ENCODE measurements at places on chromosomes 6 and 20. TPM values are rescaled to one million over a fixed set of nuclear protein-coding genes. Genes with fewer than 3 reads are reported as not detected.
A peak's percentile ranks its signal among the peaks of the same experiment; 100 is the strongest.

GRCh38 chr6:128365520-128366160 is 154.8 kb downstream of the PTPRK start:
- no peak for DNase-seq

DNA sequence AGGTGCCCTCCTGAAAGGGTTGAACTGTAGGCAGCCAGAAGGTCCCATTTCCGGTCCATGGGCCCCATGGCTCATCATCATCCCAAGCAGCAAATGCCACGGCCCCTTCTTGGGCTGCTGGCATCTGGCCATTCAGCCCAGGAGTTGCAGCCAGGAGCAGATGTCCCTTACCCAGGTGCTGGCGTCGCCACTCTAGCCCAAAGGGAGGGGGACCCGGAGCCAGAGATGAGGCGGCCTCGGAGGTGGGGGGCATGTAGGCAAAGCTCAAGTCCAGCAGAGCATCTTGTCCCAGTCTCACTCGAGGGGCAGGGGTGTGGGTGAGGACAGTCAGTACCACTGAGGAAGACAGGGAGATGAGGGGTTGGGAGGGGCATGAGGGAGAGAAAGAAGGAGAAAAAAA is 6.3 kb upstream of the RGL2 start:
- DNase-seq = no peak

Gene SAPCD1
- total RNA-seq = 0.78 TPM

Gene HTR1E
- not detected for total RNA-seq

DNA sequence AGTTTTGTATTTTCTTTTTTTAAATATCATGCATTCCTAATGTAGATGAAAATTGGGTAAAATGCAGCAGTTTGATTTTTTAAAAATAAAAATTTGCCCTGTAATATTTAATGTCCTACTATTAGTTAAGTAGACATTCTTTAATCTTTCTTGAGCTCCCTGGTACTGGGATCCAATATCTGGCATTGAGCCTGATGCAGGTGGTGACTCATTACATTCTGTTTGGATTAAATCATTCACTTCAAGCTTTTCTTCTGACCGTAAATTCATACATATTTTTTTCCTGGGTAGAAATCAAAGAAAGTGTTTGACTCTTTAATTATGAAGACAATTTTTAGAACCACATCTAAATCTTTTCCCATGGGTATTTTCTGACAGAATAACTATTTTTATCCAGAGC is 768.8 kb upstream of the SLC35B3 start:
- peak; percentile 64 for DNase-seq

DNA sequence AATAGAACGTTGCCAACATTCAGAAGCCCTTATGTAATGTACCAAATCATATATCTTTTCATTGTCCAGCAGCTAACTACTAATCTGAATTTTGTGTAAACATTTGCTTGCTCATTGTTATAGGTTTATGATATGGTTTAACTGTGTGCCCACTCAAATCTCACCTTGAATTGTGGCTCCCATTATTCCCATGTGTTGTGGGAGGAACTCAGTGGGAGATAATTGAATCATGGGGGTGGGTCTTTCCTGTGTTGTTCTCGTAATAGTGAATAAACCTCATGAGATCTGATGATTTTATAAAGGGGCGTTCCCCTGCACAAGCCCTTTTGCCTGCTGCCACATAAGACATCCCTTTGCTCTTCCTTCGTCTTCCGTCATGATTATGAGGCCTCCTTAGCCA is 91.9 kb upstream of the CLVS2 start:
- DNase-seq = no peak

GRCh38 chr6:43949551-43949991 is 177.7 kb downstream of the MRPL14 start:
- DNase-seq = no peak

- DNase-seq = no peak
Observed at GRCh38 chr6:25344827-25345226, 65.7 kb downstream of the CARMIL1 start.

DNA sequence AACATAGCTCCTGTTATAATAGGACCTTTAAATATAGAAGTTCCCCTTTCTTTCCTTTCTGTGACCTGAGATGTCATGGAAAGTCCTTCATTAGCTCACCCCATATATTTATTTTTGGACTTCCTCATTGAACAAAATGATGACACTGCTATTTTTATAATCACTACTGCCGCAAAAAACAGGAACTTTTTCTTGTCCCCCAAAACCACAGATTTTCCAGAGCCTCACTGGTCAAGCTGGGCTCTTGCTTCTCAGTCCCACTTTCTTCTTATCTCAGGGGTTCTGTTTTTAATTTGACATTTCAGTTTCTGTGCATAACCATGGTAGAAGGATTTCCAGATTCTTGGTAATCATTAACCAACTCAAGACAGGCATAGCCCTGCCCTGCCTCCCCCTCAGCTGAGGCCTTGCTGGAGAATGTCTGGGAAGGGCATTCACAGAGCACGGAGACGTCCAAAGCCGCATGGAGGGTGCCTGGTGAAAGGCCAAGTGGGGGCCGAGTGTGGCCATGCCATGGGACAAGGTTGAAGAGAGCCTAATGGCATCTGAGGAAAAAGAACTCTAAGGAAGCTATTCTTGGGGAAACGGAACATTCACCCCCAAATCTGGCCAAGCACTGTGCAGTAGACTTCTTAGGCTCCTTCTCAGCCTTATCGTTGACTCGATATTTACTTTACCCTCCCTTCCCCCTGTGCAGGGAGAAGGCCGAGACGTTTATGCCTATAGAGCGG is 73.7 kb downstream of the EDN1 start:
- DNase-seq = no peak

GRCh38 chr6:169044381-169045230 is 209.0 kb downstream of the THBS2 start:
- DNase-seq = no peak

GRCh38 chr6:46894433-46894832 is 27.3 kb downstream of the ADGRF5 start:
- no peak for DNase-seq

- no peak for DNase-seq
Observed at GRCh38 chr6:14254505-14254904, 136.9 kb downstream of the CD83 start.

- no peak for DNase-seq
Observed at GRCh38 chr6:34275128-34275804, 26.5 kb upstream of the SMIM29 start.

DNA sequence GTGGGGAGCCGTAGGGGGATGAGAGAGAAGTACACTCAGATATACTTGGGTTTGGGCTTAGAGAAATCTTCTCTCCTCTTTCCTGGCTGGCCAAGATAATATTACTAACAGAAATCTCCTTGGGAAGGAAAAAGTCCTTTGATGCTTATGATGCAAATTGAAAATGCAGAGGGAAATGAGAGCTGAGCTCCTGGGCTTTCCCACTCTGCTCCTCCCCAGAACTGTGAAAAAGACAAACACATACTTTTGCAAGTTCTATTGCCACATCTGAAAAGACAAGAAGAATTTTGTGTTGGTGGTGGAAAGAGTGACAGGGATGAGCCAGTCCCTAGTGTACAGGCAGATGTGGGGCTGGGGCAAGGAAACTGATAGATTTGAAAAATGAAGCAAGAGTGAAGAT is 185.9 kb downstream of the ANKRD60 start:
- DNase-seq = no peak

DNA sequence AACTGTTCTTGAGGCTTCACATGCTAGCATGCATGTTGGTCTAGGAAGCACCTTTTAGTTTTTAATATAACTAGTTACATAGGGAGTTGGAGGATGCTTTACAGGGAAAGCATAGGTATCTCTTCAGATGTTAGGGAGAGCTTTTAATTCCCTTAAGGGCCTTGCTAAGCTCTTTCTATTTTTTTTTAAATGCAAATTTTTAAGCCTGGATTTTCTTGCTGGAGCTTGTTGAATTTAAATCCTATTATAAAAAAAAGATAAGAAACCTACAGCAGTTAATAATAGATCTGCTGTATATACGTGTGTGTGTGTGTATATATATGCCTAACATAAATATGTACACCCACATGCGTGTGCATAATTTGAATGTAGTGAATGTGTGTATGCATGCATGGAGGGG is 79.0 kb downstream of the FIG4 start:
- DNase-seq = no peak

Gene C6orf58
- not detected for total RNA-seq

DNA sequence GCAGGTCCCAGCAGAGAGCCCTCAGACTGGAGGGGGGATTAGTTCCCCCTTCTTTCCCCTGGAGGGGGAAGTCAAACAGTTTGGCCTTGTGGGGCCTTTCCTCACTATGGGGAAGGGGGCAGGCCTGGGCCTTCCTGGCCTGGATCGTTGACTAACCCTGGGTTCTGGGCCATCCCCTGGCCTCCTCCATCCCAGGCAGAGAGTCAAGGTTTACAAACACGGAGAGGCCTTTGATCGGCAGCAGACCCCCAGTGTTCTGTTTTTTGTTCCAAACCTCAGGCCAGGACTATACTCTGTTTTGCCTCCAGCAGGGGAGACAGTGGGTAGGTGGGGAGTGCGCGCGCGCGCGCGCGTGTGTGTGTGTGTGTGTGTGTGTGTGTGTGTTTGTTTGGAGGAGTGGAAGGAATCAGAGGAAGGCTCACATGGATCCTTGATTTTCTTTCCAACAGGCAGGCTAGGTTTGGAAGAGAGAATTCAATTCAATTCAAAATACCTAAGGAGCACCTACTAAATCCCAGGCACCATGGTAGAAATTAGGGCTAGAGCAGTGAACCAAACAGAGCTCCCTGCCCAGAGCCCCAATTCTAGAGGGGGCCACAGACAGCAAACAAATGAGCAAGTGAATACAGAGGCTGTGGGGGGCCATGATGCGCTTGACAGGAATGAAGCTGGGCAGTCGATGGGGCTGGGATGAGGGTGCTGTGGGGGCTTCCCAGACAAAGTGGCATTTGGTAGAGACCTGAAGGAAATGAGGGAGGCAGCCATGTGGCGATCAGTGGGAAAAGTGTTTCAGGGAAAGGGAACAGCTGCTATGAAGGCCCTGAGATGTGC is 14.8 kb downstream of the TP53RK start:
- DNase-seq = no peak

DNA sequence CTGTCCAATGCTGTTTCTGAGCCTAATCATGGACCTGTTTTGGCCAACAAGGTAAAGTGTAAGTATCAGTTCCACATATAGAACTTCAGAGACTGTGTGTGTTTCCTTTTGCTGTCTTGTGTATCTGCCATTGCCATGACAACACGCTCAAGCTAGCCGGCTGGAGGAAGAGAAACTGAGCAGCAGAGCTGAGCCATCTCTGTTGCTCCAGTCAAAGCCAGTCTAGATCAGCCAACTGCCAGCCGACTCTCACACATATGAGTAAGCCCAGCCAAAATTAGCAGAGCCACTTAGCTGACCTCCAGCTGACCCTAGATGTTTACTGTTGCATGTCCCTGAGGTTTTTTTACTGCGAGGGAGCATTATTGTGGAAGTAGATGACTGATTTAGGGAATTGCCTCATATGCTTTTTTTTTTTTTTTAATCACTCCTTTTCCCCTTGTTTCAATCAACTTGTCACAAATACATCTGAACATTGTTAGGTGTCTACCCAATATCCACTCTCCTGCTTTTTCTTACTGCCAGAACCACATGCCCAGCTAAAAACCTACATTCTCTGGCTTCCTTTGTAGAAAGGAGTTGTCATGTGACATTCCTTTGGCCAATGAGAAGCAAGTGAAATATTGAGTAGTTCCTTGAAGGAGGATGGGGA is 304.3 kb upstream of the SUPT3H start:
- no peak for DNase-seq

GRCh38 chr6:3052481-3053230 is 15.6 kb upstream of the RIPK1 start:
- no peak for DNase-seq

- no peak for DNase-seq
Observed at GRCh38 chr6:25337431-25337830, 58.3 kb downstream of the CARMIL1 start.

DNA sequence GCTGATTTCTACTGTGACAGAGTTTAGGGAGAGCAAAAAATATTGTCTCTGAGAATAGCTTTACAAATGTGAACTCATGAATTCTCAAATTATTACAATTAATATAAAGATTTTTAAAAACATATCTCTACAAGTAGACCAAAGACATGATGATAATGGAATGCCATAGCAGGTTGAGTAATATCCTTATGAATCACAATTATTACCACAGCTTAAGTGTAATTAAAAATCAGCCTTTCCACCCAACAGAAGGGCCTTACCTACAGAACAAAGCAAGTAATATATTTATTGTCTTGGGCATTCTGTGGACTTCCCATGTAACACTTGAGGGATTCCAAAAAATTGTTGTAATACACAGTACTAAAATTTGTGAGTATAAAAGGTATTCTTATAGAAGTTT is 1099.6 kb upstream of the GJE1 start:
- no peak for DNase-seq

DNA sequence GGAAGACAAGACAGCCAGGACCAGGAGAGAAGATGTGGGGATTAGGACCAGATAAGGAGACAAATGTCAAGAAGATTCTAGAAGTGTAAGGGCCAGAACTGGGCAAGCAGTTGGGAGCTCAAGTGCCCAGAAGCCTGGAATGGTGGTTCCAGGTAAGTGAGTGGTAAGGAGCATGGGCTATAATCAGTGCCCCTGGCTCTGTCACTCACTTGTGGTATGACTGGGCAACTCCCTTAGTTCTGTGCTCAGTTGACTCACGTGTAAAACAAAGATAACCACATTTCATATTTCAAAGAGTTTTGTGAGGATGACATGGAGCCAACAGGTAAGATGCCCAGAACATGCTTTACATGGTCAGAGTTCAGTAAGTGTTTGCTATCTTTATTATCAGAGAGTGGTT is 11.2 kb downstream of the CCDC167 start:
- no peak for DNase-seq

DNA sequence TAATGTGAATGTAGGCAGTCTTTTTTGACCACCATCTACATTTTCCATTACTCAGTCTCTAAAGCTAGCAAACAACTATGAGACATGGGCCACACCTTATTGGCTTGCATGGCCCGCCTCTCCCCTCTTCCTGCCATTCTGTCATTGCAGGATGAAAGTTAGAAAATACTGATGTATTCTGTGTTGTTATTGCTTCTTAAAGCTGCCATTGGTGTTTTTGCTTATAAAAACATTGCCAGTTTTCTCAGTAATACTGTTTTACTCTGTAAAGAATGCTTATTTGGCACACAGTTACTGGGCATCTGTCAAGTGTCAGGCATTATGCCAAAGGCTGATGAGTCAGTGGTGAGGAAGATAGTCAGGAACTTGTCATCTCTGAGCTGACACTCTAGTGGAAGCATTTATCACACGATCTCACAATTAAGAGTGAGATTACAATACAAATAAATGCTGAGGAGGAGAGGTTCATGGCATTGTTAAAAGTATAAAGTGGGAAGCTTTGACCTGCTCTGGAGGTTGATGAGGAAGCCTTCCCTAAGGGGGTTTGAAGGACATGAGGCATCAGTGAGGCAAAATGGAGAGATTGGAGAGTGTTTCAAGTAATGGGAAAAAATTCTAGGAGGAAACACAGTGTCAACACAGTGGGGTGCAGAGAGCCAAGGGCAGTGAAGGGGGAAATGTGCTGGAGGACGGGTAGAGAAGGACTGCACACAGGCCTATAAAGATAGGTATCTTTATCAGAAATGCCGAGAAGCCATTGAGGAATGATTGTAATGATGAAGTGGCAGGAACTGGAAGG is 14.7 kb downstream of the KLHL32 start:
- peak; percentile 52 for DNase-seq

Data from pulmonary artery endothelial cell (primary cell).